ENCODE measurements at places on chromosomes 12 and 14. TPM values are rescaled to one million over a fixed set of nuclear protein-coding genes. Genes with fewer than 3 reads are reported as not detected.

PZP gene
- not detected for total RNA-seq

CD69 gene
- total RNA-seq, result not detected

GRCh38 chr12:79420146-79420618 is 270.6 kb downstream of the PAWR start:
- no peak for DNase-seq

PTCSC3 gene
- not detected for total RNA-seq

Measured in H1 (cell line).